ENCODE measurements at places on chromosomes 5 and 9. TPM values are rescaled to one million over a fixed set of nuclear protein-coding genes. Genes with fewer than 3 reads are reported as not detected.
A peak's percentile ranks its signal among the peaks of the same experiment; 100 is the strongest.

- no peak for DNase-seq
- H3K27me3 ChIP-seq, result no peaks in the 10 kb centered on the region
- no peaks in the 10 kb centered on the region for H3K36me3 ChIP-seq
Observed at GRCh38 chr5:149455889-149456409, 76.9 kb upstream of the IL17B start.

- H3K27me3 ChIP-seq, result no peaks in the 10 kb centered on the region
- H3K4me3 ChIP-seq, result peak overlapping the region; percentile 89
- peaks cover 17% of the 10 kb centered on the region for H3K36me3 ChIP-seq
- peak overlapping the region; percentile 97 for H3K27ac ChIP-seq
- peaks cover 49% of the 10 kb centered on the region for H3K4me1 ChIP-seq
Observed at GRCh38 chr5:18745988-18746615, 1111.8 kb downstream of the TAF11L14 start.

DNA sequence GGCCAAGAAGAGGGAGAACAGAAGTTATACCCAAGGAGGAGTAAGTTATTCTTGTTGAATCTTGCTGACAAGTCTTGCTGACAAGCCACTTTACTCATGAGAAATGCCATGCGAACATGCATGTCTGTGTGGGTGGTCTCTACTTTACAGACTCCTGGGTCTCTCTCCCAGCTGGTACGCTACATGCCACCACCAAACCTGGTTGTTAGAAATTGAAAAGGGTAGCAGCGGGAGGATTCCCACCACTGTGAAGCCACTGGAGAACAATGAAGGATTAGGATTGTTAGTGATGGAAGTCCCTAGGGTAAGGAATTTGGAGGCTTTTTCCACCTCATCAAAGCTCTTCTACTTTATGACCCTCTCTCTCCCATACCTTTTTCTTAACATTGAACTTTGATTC, 53.6 kb upstream of the GABRB2 start:
- H3K4me3 ChIP-seq, result no peak overlapping the region
- no peaks in the 10 kb centered on the region for H3K4me1 ChIP-seq
- DNase-seq, result no peak
- H3K27me3 ChIP-seq, result no peaks in the 10 kb centered on the region
- no peaks in the 10 kb centered on the region for H3K36me3 ChIP-seq

SPINK4 gene
- not detected for total RNA-seq
